Kidney (tissue), 22 donors: ENCODE measurements at places on chromosomes 2 and 18. TPM values are rescaled to one million over a fixed set of nuclear protein-coding genes. Genes with fewer than 3 reads are reported as not detected.
A peak's percentile ranks its signal among the peaks of the same experiment; 100 is the strongest.

DNA sequence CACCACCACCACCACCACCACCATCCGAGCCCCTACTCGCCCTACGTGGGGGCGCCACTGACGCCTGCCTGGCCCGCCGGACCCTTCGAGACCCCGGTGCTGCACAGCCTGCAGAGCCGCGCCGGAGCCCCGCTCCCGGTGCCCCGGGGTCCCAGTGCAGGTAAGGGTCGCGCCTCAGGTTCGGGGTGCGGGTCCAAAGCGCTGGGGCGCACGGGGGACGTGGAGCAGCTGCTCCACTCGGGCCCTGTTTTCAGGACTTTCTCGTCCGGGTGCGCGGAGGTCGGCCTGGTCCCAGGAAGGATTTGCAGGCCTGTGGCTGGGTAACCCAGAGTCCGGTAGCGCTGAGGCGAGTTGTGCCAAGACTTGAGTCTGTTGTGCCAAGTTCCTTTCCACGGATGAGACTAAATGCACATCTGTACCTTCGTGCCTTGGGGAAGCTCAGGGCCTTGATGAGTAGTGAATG, 2.8 kb downstream of the GATA6 start:
- DNase-seq = peak; percentile 74

CROCC2 gene
- 0.13 TPM for total RNA-seq

- no peak for DNase-seq
These were observed 34.2 kb upstream of the BAZ2B start for GRCh38 chr2:159650574-159650973.

DNA sequence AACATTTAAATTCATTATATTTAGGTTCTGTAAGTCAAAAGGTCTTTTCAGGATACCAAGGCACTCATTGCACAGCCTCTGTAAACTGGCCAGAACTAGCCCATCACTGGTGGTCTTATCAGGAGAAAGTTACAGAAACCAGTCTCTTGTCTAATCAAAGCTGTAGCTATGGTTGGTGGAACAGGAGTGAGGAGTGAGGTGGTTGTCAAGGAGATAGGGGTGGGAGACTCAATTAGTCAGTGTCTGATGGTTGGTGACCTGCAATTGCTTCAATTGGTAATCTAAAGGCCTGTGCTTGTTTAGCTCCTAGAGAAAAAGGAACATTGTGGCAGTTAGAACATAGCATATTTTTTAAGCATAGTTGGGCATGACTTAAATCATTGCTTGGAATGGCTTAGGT, 458.6 kb upstream of the CDH2 start:
- DNase-seq = no peak

PAIP2B gene
- 9.3 TPM for total RNA-seq

DNA sequence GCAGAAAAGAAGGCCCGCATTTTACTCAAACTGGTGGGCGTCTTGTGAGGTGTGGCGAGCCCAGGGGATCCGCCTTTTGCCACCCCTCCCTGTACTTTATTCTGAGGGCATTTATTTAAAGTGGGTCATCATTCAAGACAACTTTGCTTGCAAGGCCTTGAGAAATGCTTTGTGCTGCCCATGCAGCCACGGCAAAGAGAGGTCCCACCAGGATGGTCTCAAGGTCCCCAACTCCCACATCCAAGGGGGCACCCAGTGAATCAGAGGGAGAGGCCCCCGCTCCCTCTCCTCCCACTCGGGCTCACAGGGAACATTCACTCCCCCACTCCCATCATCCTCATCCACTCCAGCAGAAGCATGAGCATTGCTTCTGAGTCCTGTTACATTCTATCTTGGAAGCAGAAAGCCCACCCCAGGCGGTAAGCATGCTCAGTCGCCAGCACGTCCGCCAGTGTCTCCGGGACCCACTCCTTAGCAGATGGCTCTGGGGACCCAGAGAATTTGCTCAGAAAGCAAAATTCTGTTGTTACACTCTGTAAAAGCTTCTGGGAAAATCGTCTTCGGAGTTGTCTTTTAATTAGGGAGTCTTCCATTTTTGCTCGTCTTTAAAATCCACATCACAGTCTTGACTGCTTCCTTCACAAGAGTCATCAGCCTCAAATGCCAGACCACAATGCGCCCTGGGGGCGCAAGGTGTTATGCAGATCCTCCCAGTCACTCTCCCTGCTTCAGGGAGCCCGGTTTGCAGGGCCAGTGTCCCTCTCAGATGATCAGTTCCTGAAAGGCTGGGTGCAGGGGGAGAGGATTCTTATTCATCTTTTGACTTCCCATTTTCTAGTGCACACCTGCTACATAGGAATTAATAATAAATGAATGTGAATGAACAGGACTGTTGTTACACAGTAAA, 99.4 kb upstream of the NCK2 start:
- DNase-seq = no peak

DNA sequence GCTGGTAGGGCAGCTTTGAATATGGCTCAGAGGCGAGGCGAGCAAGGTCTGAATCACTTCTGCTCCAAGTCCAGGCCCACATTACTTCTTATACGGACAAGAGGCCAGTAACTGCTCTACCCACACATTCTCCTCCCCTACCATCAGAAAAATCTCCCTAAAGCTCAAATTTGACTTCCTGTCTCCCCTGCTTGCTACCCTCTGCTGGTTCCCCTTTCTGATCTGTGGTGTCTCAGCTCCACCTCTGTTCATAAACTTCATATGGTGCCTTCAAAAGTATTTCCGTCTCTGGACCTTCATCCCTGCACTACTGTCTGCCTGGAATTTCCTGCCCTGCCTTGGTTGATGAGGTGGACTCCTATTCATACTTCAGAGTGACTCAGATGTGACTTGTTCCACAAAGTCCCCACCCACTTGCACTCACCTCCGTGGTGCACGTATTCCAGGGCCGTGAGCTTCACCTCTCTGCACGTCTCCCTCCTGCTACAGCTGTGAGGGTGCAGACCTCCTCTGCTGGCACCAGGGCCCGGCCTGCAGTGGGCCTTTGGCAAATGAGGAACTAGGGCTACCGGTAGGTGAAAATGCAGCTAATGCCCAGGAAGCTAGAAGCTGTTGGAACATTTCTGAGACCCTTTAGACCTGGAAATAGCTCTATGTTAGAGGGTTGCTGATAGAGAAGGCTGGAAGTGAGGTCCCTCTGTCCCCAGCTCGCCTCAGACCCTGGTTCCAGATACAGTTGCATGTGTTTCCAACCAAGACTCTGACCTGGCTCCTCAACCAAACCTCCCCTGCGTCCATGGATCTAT, 24.6 kb upstream of the KCMF1 start:
- peak; percentile 80 for DNase-seq

REG1B gene
- total RNA-seq = 11.0 TPM

NEB gene
- total RNA-seq = 0.88 TPM

PIEZO2 gene
- 4.1 TPM for total RNA-seq

FRZB gene
- total RNA-seq = 12.9 TPM

- DNase-seq = no peak
These were observed 29.5 kb upstream of the RBMS1 start for GRCh38 chr2:160522951-160523710.

DNA sequence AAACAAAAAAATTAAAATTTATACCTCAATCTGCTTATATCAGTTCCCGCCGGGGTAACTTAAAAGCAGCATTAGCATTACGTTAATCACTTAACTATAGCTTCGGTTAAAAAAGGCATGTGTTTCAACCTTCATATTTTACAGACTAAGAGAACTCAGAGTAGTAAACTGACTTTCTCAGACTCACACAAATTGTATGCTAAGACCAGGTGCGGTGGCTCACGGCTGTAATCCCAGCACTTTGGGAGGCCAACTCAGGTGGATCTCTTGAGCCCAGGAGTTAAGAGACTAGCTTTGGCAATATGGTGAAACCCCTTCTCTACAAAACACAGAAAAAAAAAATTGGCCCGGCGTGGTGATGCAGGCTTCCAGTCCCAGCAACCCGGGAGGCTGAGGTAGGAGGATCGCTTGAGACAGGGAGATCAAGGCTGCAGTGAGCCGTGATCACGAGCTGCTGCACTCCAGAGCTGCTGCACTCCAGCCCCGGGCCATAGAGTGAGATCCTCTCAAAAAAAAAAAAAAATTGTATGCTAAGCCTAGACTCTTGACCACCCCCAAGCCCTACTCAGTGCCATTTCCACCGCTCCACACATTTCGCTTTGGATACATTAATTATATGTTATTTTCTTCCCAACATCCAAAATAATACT, 2.4 kb downstream of the HNRNPLL start:
- DNase-seq = peak; percentile 59

DNA sequence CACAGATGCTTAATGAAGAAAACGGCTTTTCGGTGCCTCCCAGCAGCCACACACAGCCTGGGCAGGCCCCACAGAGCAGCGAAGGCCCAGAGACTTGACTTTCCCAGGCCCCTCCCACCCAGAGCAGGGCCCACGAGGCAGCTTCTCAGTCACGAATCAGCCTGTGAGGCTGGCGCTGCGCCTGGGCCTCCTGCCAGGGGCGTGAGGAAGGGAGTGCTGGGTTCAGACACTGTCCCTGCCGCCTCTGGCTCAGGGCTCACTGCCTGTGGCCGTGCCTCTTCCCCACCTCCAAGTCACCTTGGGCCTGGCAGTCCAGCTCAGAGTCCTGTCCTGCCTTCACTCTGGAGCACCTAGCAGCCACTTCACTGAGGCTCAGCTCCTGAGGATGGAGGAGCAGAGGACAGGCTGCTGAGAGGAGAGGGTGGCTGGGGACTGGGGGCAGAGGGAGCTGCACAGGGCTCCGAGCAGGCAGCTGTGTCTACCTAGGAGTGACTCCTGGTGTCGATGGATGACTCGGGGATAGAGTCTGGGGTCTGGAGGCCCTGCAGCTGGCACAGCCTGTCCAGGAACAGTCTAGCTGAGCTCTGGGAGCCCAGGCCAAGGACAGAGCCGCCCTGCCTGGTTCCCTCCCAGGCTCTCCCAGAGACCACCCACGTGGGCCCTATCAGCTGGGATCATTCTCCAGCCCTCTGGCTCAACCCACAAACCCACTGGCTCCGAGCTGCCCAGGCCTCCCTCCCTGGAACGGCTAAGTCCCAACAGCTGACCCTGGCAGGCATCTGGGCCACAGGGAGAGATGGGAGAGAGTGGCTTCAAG, 36.4 kb upstream of the FOSL2 start:
- peak; percentile 42 for DNase-seq

DNA sequence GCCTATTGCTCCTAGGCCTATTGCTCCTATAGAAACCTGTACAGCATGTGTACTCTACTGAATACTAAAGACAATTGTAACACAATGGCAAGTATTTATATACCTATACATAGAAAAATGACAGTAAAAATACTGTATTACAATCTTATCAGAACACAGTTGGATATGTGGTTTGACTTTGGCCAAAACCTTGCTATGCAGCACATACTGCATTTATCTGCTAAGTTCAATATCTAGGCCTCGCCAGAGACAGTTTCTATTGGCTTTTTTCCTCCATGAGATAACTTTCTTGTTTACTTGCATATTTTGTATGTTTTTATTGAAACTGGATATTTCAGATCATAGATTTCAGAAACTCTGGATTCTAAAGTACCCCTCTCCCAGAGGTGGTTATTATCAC, 19.3 kb upstream of the TMEM87B start:
- DNase-seq = no peak

GRCh38 chr2:170997893-170998597, 69.0 kb downstream of the GORASP2 start:
- no peak for DNase-seq

DNA sequence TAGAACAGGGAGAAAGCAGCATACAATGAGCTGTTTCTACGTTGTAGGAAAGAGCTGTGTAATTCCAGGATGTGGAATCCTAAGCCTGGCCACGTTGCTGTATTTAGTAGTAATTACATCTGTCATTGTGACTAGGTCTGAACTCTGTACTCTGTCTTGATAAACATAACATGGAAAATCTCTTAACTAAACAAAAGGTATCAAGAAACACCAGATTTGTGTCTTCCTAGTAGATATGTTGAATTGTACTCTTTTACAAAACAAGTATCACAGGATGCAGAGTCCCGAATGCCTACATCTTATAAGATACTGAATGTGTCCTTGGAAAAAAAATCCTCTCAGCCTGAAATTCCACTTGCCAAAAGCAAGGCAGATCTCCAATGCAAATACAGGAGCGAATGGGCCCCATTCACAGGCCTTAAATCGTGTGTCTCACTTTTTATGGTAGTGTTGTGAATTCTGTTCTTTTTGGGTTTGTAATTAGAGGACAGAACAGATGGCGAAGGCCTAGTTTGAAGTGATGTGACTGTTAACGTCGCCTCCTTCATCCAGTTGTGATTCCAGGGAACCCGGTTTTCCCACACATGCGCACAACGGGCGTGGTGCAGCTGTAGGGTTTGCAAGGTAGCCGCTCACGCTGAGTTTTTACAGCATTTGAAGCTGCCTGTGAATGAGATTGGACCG, 246.5 kb downstream of the GBX2 start:
- DNase-seq = no peak

GRCh38 chr2:196067088-196067382, 1.6 kb downstream of the DNAH7 start:
- DNase-seq = no peak

GRCh38 chr2:70143314-70144150, 47.3 kb downstream of the C2orf42 start:
- DNase-seq = peak; percentile 92

- DNase-seq = no peak
These were observed 436.2 kb downstream of the SUCLG1 start for GRCh38 chr2:84022810-84023431.

DNA sequence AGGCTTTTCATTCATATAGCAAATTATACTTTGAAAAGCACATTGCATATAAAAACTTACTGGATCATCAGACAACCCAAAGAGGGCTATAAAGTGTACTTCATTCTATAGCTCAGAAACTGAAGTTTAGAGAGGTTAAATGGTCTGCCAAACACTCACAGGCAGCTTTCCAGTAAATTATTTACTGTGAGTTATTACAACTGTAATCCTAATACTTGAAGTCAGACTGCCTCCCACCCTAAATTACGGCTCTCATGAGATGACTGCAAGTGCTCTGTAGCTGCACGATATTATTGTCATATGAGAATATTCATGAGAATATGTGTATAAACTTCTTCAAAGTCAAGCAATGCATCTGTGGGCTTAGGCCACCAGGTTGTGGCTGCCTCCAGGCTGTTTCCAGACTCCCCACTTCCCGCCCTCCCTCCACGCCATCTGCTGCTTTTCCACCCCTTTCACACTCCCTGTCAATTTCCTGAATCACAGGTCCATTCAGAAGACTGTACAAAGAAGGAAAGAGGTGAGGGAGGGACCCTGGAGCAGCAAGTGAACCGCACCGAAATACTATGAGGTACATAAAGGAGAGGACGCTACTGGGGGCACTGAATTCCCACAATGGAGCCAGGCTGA, 111.1 kb upstream of the SPOPL start:
- peak; percentile 33 for DNase-seq

FAM228A gene
- total RNA-seq = 0.76 TPM

GRCh38 chr2:241901500-241902351, 32.2 kb downstream of the RTP5 start:
- peak; percentile 85 for DNase-seq

ALPP gene
- total RNA-seq = not detected

RAD51AP2 gene
- not detected for total RNA-seq
